ENCODE measurements at places on chromosomes 5 and 9.
A peak's percentile ranks its signal among the peaks of the same experiment; 100 is the strongest.

GRCh38 chr9:124352616-124353015, 62.6 kb downstream of the PSMB7 start:
- DNase-seq, result no peak

GRCh38 chr5:31449174-31449573, 82.7 kb downstream of the DROSHA start:
- no peak for DNase-seq

DNA sequence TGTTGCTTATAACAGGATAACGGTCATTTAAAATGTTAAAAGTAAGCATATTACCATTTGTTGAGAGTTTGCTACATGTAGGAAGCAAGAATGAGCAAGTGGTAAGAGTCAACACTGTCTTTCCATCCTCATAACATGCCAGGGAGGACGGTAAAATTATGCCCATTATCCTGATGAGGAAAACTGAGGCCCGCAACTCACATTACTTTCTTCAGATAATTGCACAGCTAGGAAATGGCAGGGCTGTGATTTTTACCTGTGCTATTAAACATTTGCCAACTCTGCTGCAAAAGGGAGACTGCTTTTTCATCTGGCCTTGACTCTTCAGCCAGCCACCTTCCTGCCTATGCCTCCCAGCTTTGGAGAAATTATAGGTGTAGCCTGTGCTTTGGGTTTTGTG, 79.8 kb upstream of the BOD1 start:
- no peak for DNase-seq

DNA sequence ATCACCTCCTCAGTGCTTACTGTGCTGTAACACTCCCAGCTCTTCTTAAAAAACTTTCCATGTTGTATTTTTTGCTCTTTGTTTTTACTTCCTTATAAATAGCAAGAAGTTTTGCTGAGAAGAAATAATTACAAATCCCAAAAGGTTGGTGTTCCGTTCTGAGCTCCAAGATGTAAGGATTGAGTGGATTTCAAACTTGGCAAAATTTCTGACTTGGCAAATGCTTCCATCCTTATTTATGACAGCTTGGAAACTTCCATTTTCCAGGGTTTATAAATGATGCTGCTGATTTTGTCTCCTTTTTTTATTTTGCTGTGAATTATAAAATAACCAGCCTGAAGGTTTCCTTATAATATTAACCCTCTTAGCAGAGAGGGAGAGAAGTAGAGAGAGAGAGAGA, 151.9 kb downstream of the NTRK2 start:
- no peak for DNase-seq

DNA sequence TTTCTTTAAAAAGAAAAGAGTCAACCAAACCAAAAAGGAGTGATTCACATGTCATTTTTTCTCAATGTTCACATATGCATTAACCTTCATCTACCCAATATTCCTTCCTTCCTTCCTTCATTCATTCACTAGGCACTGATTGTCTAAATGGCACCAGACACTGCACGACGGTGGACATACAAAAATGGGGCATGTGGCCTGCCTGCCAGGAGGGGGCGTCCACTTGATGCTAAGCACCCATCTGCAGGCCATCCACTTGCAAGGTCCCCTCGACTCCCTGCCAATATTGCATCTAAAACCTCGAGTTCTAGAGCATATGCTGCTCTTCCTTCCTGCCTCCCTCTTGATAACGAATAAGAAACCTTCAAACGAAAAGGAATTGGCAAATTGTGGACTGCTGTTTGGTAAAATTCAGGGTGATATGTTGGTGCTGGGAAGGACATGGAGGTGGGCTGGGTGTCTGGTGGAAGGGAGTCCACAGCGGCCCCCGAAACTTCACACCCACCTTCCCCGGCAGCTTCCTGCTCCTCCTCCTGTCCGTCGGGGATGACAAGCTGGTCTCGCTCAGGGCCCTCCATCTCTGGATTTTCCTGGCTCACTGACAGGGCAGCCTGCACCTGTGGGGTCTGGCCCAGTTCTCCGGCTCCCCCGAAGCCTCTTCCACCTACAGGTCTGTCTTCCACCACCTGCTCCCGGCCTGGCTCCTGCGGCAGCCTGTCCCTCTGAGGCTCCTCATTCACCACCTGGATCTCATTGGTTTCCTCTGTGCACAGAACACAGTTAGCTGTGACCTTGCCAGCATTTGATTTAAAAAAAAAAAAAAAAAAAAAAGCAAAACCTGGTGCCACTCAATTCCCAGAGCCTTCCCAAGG, 64.3 kb downstream of the GOLM1 start:
- DNase-seq, result peak; percentile 54

DNA sequence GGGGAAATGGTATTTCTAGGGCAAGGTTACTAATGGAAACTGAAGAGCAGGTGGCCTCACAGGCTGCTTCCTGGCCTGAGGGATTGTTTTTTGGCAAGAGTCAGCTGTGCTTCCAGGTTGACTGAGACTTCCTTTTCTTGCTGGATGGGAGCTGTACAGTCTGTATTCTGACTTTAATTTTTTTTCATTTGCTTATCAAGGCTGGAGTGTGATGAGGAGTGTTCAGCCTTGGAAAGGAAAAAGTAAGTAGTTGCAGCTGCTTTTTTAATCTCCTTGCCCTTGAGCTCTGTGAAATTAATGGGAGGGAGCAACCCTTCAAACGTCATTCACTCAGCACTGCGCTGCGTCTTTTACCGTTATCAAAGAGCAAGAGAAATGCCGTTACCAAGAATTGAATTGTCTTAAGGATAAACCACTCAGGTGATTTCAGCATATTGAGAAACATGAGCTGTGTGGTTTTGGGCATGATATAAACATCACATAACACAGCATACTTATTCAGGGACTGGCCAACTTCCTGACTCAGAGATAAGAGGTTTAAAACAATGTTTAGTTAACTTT, 47.6 kb downstream of the AQP7 start:
- DNase-seq, result no peak

- DNase-seq, result no peak
Observed at GRCh38 chr5:137754961-137755762, 999 bp upstream of the HNRNPA0 start.

GRCh38 chr9:14403081-14403480, 89.1 kb upstream of the NFIB start:
- DNase-seq, result no peak

DNA sequence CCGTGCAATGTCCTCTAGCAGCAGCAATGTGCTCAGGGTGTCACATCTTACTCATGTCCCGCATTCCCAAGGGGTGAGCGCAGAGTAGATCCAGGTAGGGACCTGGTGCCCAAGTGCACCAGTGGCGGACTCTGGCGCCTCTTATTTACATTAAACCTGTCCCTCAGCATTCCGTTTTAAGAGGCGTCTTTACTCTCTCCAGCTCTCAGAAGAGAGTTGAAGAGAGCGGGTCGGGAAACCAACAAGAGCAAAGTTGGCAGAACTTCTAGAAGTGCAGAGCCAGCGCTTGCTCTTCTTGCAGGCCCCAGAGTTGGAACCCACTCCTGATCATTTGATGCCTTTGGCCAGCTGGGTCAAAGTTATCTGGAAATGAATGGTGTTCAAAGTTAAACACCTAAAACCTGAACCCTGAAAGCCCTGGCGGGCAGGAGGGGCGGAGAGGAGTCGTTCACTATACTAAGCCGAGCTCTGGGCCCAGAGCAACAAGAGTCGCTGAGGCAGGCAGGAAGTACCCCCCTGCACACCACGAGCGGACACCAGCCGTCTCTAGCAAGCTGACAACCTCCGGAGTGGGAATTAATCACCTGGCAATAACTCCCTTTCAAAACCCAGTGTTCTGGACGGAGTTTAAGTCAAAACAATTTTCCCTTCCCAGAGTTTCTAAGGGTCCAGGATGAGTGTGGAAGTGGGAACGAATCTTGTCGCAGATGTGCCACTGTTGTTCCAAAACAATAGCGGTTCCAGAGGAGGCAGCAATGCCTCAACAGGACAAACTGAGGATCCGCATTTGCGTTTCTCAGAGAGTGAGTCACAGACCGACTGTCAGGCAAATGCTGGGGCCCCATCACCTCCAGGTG, 122.8 kb downstream of the TMEM161B start:
- no peak for DNase-seq

- DNase-seq, result no peak
Observed at GRCh38 chr9:99746406-99746805, 75.3 kb upstream of the NR4A3 start.

DNA sequence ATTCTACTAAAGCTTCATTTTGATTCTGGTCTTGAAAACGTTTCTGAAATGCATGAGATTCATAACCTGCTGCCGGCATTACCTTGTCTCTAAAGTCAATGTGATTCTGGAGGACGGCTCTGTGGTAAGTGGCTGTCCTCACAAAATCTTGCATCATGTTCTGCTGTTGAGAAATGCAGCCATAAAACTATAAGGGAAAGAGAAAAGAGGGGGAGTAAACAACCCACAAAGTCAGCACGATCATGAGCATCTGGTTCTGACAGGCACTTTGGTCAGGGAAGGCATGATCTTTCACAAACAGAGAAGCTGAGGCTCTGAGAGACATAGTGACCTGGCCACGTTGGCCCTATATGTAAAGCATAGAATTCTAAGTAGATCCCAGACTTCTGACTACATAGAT, 168.9 kb upstream of the PUM3 start:
- DNase-seq, result no peak

DNA sequence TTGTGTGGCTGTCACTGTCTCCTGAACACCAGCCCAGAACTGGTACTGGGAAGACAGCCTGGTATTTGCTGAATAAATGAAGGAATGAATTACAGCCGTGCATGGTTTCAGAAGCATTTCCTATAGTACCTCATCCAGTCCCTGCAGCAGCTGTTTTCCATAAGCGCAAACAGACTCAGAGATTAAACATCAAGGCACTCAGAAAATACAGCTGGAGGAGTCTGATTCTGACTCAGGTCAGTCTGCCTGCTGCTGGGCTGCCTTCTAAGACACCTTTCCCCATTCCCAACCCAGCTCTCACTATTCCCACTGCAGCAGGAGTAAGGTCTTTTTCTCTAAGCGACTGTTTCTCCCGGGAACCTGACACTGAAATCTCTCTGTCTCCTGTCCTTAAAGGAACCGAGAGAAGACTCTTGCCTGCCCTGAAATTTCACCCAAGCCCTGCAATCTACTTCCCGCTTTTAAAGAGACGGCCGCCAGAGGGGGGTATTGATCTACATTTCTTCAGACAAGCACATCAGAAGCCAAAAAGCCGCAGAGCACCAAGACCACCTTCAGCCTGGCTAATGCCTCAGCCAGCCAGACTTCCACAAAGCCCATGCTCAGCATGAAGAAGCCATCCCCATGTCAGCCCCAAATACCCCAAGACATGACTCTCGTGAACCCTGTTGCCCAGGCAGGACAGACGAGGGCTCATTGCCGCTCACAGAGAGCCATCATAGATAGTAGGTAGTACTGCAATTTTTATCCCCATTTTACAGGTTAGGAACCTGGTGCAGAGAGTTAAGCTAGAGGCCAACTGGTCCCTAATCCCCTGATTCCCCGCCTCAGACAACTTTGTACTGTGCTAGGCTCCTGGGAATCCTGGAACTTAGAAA, 5.4 kb upstream of the FOXI1 start:
- DNase-seq, result peak; percentile 33

DNA sequence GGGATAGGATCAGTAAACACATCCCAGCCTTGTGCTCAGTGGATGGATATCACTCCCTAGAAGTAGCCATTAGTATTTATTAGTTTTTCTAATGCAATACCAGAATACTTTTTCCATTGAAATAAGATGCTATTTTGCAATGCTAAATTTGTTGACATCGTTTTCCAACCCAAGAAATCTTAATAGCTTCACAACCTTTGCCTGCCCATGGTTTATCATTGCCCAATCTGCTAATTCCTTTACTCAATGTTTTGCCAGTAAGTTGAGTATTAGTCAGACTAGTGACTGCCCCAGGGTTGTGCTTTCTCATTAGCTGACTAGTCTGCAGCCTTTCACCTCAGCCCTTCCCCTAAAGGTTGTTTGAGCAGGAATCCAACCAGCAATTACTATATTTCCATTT, 62.9 kb downstream of the NREP start:
- no peak for DNase-seq

DNA sequence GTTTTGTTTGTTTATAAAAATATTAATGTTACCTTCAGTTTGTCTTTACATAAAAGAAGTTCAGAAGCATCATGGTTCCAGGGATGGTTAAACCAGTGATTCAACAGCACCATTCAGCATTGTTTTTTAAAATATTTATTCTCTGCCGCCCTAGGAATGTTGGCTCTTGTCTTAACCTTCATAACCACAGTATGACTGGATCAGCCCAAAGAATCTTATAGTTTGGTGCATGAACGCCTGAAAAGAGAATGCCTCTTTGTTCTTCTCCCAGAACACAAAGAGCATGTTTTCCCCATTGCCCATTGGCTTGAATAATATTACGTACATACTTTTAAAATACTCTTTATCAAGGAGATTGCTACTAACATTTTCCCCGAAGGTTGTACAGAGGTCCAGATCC, 413.4 kb downstream of the ANXA1 start:
- no peak for DNase-seq

GRCh38 chr5:13524936-13525335, 419.6 kb downstream of the DNAH5 start:
- DNase-seq, result no peak

DNA sequence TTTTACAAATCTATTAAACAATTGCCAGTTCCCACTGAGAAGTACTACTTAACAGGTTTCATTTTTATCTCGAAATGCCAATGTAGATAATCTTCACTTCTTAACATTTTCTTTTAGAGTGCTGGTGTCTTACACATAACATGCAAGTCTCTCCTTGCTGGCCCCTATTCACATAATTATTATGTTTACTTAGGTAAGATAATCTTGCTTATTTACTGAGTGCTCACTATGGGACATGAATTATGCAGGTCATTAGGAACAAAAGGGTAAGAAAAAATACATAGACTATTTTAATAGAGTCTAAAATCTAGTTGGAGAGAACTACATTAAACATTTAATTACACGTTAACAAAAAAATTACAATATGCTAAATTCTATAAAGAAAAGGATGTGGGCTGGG, 328.4 kb downstream of the PRR16 start:
- no peak for DNase-seq

DNA sequence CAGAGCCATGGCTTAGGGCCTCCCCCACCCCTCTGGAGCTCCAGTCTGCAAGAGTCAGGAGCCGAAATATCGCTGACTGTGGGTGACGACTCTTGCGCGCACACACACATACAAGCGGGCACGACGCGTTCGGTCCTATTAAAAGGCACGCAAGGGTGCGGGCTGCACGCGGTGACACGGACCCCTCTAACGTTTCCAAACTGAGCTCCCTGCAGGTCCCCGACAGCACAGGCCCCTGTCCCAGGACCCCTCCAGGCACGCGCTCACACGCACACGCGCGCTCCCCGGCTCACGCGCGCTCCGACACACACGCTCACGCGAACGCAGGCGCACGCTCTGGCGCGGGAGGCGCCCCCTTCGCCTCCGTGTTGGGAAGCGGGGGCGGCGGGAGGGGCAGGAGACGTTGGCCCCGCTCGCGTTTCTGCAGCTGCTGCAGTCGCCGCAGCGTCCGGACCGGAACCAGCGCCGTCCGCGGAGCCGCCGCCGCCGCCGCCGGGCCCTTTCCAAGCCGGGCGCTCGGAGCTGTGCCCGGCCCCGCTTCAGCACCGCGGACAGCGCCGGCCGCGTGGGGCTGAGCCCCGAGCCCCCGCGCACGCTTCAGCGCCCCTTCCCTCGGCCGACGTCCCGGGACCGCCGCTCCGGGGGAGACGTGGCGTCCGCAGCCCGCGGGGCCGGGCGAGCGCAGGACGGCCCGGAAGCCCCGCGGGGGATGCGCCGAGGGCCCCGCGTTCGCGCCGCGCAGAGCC, at the start of gene GRIN1:
Gene GRIN1 (plus strand): TSS at position 433 of the 746 bp plus-strand sequence. CDS start 333 bp downstream, outside the sequence.
- DNase-seq, result no peak

- no peak for DNase-seq
Observed at GRCh38 chr5:102818345-102818744, 63.2 kb downstream of the PAM start.

GRCh38 chr9:72363908-72364678, 915 bp downstream of the ZFAND5 start:
- DNase-seq, result peak; percentile 67

GRCh38 chr5:9196403-9197227, 349.3 kb downstream of the SEMA5A start:
- DNase-seq, result no peak
